Common myeloid progenitor, CD34-positive (primary cell): ENCODE measurements at places on chromosomes 3 and 15.
A peak's percentile ranks its signal among the peaks of the same experiment; 100 is the strongest.

DNA sequence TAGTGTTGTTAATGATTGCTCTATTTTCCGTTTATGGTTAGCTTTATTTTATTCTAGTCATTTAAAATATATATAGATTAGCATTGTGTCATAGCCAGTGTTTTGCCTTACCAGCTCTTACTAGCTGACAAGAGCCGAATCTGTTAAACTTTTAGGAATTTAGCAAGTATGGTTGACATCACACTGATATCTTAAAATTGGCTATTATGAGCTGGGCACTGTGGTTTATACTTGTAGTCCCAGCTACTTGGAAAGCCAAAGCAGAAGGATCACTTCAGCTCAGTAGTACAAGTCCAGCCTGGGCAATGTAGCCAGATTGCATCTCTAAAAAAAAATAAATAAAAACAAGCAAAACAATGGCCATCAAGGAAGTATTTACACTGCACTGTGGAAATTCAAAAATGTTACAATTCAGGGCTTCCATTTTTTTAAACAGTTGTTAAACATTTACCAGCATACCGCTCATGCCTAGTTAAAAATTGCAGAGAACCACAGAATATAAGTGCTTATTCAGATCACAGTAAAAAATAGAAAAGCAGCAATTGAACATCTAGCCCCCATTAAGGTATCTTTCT lies 208.4 kb upstream of the CGNL1 start:
- no peak for DNase-seq

DNA sequence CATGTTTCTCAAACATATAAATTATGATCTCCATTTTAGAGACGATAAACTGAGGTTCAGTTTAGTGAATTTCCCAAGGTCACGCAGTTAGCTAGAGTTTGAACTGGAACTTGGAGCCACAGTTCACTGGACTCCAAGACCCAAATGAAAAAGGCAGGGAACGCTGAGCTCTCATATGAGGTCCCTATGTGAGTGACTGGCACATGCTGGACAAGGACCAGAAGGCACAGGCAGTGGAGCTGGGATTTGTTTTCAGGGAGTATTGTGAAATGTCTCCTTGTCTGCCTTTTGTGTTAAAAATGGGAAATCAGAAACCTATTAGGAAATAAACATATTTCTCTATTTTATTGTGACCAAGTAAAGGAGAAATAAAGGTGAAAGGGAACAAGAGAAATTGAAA lies 63.5 kb downstream of the MESD start:
- no peak for DNase-seq

DNA sequence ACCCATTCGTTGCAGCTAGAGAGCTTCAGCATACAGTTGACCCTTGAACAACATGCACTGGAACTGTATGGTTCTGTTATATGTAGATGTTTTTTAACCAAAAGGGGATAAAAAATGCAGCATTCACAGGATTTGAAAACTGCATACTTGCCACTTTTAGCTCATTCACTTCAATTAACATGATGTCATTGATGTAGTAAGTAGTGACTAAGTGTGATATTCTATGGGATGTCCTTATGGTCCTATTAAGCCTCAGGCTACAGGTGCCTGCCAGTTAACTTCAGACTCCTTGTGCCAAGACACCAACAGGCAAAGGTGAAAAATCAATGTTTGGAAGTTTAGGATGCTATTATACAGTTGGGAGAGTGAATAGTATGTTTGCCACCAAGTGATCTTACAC lies 553.6 kb upstream of the NECTIN3 start:
- no peak for DNase-seq

DNA sequence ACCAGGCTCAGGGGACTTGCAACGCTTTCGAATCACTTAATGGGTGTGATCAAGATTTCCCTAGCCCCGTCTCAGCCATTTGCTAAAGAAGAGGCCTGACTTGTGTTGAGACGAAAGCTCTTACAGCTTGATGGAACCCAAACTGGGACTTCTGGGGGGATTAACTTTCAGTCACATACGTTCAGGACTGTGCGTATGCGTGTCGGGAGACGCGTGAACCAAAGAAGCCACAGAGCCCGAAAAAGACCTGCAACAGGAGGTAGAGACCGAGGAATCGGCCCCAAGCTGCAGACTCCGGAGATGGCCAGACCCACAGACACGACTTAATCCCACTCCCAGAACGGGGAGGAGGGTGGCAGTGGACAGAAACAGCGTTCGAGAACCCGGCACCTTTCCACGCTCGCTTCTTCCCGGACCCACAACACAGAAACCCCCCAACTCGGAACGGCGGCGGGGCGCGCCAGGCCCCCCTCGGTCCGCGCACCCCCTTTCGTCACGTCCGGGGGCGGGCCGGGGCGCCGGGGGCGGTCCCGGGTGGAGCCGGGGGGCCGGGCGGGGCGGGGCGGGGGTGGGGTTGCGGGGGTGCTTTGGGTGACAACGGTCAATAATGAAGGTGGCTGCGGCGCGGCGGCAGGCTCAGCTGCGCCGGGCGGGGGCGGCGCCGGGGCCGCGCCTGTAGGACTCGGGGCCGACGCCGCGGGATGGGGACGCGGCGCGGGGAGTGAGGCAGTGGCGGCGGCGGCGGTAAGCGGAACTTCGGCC lies at the start of gene ATP11B:
ATP11B (plus strand) TSS at position 604 of the 762 bp plus-strand sequence. CDS start 256 bp downstream, outside the sequence.
- peak; percentile 78 for DNase-seq

DNA sequence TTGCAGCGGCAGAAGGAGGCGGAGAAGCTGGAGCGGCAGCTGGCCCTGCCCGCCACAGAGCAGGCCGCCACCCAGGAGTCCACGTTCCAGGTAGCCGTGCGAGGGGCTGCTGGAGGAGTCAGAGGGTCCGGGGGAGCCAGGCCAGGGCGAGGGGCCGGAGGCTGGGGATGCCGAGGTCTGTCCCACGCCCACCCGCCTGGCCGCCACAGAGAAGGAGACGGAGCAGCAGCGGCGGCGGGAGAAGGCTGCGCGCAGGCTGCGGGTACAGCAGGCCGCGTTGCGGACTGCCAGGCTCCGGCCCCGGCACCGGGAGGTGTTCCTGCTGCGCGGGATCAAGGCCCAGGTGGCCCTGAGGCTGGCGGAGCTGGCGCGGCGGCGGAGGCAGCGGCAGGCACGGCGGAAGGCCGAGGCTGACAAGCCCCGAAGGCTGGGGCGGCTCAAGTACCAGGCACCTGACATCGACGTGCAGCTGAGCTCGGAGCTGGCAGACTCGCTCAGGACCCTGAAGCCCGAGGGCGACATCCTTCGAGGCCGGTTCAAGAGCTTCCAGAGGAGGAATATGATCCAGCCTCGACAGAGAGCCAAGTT lies 625.0 kb downstream of the MCTP2 start:
- no peak for DNase-seq

DNA sequence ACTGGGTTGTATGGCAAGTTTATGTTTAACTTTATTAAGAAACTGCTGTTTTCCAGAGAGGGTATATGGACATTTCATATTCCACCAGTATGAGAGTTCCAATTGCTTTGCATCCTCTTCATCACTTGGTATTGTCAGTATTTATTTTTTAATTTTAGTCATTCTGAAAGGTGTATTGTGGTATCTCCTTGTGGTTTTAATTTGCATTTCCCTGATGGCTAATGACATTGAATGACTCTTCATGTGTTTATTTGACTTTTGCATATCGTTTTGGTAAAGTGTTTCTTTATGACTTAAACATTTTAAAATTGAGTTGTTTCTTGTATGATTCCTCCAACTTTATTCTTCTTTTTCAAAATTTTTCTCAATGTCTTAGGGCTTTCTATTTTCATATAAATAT lies 44.4 kb downstream of the IL1RAP start:
- no peak for DNase-seq
